Stomach (tissue), 19 donors: ENCODE measurements at places on chromosomes 7 and 10.

- DNase-seq = no peak
These were observed 1066.2 kb downstream of the LRMDA start for GRCh38 chr10:76497666-76498065.

GRCh38 chr7:70582927-70583895 is 548.7 kb upstream of the GALNT17 start:
- DNase-seq = no peak

DNA sequence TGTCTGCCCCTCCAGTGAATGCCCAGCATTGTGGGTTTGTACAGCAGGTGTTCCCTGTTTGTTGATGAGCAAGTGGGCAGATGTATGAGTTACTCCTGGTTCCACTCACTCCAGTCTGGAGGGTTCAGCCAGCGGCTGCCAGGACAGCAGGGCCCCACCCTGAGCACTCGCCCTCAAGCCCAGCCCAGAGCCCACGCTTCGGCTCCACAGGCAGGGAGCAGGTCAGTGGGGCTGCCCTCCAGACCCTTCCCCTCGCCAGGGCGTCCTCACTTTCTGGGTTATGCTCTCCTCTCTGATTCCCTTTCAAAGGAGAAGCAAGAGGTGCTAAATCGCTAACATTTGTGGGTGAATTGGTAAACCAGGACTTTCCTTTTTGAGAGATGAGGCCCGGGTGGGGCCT is 4.8 kb upstream of the VIPR2 start:
- DNase-seq = no peak

DNA sequence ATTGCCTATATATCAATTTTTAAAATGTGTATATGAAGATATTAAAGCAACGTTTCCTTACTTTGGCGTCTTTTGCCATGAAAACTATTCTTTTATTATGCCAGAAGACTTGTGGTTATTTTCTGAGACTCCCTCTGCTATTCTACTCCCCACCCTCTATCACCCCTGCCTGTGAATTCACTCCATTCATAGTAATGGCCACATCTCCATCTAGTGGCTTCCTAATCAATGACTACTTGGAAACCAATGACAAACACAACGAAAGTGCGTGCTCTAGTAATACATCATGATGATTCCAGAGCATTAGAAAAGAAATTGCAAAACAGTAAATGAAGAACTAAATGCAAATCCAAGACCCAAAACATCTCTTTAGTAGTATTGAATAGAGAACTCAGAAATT is 186.7 kb upstream of the HGF start:
- DNase-seq = peak; percentile 60

DNA sequence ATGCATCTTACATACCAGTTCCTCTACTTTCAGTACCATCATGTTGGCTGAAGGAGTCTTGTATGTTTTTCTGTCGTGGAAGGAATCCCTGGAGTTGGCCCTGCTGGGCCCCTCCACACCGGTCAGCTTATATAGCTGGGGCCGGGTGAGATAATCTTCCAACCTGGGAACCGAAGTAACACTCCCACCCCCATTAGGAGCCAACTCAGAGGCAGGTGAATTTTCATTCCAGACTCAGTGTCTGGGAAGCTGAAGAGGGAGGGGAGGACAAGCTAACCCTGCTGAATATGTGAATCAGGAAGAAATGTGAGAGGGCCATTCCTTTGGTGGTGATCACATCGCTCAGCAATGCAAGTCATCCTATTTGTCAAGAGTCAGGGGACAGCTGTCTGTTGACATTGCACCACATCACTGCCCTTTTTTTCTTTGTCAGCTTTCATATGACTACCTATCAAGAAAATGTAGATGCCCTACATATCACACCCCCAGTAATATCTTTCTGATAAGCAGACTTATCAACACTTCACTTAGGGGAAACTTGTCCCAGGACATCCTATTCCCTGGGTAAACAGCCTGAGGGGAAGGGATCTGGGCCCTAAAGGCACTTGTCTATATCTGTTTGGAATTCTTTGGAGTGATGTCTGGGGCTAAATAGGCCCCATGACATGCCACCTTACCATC is at the start of gene ANKRD1:
TSS of gene ANKRD1 (minus strand) at position 102 of the 681 bp plus-strand sequence. CDS start at position 42, 60 bp downstream.
- no peak for DNase-seq
